Stimulated activated CD8-positive, alpha-beta memory T cell treated with anti-CD3 and anti-CD28 coated beads, Interleukin-15, amount 100 ng/mL, for 48 hours (primary cell): ENCODE measurements at places on chromosomes 2 and 18.
A peak's percentile ranks its signal among the peaks of the same experiment; 100 is the strongest.

DNA sequence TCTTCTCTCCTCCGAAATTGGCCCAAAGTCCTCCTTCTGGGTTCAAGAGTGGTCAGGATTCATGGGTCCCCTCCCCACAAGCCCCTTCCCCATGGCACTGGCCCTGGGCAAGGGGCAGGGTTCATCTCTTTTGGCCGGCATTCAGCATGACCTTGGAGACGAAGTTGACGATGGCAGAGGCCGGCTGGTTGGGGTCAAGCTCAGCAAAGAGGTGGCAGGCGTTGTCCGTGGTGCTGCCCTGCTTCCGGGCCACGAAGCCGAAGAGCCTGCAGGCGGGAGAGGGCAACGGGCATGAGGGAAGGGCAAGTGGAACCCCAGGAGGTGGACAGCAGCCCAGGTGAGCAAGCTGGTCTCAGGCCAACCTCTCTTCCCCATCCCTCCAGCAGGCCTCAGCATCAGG is 198.5 kb downstream of the TNS1 start:
- no peak for DNase-seq

DNA sequence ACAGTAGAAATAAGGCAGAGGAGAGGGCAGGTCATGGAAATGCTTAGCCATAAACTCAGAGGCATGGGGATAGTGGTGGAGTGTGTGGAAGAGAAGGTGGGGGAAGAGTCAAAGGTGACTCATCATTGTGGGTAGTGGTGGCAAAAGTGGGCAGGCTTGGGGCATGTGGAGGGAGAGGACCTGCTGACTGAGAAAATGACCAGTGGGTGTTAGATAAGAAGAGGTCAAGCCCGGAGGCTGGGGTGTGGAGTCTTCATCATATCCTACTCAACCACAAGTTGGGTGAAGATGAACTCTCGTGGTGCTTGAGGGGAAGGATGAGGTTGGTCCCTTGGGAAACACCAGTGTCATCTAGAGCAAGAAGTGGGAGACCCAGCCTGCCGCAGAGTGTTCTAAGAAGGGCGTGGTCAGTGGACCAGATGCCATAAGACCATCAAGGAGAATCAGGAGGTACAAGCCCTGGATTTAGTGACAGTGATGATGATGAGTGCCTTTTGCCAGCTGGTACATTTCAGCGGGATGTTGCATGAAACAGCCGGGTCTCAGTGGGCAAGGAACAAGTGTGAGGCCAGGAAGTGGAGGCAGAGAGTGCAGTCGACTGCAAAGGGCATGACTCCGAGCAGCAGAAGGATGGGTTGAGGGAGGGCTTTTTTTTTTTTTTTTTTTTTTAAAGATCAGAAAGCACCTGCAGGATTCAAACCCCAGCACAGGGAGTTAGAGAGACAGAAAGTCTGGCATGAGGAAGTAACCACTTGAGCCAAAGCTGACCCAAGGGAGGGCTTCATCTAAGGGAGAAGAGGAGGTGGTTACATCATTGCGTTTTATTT is 122.6 kb upstream of the SPRED2 start:
- DNase-seq: peak; percentile 15

- peak; percentile 50 for DNase-seq
Observed at GRCh38 chr2:236507393-236508085, 62.1 kb upstream of the ACKR3 start.

GRCh38 chr2:219453671-219454590 is 19.3 kb downstream of the SPEG start:
- DNase-seq: no peak

DNA sequence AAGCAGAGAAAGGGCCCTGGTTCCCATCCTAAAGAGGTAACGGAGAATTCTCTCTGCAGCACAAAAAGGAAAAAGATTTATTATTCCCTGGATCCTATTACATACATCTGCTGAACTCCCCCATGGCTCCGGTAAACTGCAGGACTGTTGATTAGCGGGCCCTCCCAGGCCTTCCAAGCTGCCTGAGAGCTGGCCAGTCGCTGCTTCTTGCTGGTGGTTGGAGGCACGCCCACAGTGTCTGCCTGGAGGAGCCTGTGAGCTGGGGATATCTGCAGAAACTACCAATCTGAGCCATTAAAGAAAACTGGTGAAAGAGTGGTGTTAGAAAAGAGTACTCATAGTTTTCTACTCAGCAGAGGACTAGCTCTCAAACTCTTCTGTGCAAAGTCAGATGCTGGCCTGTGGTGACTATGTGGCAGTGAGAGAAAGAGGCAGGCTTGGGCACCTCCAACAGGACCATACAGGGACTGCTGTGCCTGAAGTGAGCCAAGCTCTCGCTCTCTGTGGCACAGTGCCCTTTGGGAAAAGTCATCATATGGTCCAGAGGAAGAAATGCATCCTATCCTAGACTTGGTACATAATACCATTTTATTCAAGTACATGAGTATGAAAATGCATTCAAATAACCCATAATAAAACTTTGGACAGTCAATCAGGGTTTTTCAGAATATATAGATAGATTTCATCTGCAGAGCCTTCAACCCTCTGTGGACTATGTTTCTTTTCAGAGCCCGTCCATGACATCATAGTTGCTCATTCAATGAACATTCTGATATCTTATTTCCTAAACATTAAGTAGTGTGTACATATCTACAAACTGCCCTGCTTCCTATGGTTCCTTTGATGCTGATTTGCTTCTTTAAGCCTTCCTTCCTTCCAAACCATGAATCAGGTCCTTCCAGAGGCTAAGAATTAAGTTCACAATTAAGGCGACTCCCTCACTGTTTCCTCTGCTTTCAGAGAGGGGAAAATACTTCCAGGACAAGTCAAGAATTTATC is 242.0 kb upstream of the LYPD1 start:
- DNase-seq: no peak

DNA sequence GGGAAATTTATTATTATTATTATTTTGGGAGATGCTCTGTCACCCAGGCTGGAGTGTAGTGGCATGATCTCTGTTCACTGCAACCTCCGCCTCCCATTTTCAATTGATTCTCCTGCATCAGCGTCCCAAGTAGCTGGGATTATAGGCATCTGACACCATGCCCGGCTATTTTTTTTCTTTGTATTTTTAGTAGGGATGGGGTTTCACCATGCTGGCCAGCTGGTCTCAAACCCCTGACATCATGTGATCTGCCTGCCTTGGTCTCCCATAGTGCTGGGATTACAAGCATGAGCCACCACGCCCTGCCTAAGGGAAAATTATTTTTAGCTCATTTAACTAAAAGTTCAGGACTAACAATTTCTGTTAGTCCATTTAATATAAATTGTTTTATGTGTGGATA is 109.2 kb upstream of the SESTD1 start:
- no peak for DNase-seq

DNA sequence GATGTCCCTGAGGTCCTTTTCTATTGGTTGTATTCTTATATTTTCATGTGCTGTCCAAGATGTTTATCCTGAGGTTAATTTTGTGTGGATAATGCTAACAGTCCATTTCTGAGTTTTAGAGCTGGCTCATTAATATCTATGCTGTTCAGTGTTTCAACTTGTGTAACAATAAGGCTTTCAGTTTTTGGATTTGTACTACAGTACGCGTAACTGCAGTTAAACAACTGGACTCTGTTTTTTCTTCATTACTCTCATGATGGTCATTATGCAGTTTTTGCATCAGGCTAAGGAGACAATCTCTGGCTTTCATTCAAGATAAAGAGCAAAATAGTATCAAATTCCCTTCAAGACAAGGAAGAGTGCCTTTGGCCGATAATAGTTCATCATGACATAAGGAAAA is 1364.8 kb downstream of the DPP10 start:
- DNase-seq: no peak

DNA sequence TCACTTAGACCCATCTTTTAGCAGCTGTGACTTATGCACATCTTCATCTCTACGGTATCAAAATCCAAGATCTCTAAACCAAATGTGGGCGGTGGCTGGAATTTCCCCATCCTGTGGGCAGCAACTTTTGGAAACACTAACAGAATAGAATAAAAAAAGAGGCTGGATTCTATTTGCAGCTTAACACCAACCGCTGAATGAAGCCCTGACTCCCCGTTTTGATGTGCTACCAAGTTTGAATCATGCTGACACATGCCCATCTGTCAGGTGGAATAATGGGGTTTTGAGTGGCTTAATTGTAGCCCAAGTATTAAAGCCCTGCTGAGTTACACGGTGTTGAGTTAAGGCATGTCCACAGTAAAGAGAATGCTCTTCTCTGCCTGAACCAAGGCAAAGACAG is 165.2 kb downstream of the MTCL1 start:
- no peak for DNase-seq

DNA sequence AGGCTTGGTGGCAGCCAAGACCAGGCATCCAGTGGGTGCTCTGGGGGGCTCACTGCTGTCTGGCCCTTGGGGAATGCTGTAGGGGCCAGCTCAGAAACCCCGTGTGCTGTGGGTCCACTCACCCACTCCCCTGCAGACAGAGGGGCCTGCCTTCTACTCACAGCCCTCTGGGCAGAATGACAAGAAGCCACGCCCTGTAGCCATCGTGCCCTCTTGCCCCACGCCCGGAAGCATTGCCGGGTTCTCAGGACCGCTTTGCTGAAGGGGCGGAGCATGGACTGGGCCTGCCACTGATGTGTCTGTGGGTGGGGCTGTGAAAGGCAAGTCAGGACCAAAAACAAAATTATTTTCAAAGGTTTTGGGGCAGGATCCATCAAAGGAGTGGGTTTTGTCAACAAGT is 27.8 kb downstream of the GLI2 start:
- no peak for DNase-seq

GRCh38 chr18:27985832-27986231 is 191.1 kb downstream of the CDH2 start:
- DNase-seq: no peak

GRCh38 chr2:100137318-100137717 is 5.1 kb downstream of the AFF3 start:
- no peak for DNase-seq

DNA sequence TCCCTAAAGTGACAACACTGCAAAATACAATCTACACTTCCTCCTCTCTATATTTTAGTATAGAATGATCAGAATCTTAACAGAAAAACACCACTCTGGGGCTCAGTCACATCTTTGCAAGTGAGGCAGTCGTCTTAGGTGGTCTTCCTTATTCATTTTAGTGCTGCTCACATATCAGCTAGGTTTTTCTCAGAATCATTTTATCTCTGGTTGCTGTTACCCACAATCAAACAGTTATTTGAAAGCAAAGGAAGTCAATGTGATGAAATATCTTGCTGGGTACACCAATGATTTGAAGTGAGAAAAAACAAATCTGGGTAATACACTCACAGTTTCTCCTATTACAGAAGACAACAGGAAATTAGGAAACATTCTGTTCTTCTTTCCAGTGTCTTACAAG is 275.2 kb downstream of the DSEL start:
- no peak for DNase-seq

DNA sequence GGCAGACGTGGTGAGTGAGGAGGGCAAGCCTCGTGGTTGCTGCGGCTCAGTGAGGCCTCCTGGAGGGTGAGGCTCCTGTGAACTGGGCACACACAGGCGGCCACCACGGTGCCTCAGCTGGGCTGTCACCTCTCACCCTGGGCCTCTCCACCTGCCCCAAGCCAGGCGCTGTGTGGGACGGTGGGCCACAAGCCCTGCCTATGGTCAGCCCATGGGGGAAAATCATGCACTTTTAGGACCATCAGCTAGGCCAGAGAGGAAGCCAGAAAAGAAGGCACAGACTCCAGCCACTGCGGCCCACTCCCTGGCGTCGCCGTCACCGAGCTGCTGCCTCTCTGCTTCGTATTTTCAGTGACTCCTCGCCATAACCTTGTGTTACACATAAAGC is 28.5 kb upstream of the HS6ST1 start:
- no peak for DNase-seq

DNA sequence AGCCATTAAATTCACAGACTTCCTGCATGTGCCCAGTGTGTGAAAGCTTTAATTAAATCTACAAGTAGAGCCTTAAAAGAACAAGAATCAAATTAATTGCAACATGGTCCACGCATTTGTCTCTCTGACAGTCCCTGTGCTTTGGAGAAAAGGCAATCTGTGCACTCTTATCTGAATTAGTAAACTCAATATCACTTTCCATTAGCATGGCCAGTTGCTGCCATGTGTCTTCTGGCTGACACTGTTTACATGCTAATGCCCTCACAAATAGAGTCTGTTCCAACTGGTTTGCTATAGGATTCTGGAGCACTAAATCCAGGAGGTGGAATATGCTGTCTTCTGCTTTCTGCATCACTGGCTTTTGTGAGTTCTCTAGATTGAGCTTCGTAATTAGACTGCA is 434.5 kb upstream of the RAB12 start:
- no peak for DNase-seq

DNA sequence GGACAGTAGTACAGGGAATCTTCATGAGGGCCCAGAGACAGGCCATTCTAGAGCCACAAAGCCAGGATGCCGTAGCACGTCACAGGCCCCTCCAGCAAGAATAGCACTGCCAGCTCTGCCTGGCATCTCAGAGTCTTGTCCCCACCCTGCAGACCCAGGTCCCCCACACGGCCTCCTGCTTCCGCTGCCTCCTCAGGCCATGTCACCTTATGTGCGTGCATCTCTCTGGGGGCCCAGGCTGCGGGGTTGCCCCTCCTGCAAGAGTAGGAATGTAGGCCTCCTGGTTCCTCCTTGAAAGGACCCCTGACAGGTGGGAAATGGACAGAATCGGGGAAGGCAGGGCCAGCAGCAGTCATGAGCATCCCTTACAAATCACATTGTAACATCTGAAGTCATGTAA is 49.8 kb downstream of the ADI1 start:
- no peak for DNase-seq

DNA sequence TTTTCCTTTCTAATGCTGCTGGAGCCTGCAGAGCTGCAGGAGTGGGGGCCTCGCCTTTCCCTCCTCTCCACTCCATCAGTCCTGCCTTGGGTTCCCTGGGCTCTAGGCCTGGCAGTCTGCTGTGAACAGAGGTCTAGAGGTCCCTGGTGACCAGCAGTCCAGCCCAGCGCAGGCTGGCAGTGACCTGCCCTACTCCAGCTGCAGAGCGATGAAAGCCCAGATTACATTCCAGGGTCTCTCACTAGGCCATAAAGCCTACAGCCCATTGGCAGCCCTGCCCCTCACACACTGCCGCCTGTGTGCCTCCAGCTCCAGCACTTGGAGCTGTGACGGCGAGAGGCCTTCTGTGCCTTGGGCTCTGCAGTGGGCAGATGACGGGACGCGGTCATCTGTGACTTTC is 14.8 kb upstream of the MAL start:
- no peak for DNase-seq

DNA sequence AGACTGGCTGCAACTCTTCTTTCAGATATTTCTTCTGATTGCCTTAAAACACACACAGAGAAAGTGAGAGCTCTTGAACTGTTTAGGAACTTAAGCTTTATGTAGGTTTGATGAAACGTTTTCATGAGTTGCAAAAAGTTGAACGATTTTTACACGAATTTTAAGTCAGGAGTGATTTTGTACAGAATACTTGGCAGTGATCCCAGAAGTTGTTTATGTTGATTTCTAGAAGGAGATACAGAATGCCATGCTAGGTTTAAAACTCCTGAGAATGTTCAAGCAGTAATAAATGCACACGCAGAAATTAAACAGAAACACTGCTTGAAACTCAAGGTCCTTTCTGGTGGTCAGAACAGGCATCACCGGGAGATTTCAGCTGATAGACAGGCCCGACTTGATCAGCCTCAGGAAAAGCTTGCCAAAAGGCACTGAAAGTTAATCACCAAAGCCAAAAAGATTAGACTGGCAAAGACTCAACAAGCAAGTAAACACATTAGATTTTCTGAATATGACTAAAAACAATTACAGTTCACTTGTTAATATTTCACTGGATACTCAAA is 123.1 kb downstream of the SOCS6 start:
- DNase-seq: no peak
